ENCODE measurements at places on chromosomes 11 and 22.

- no peak for DNase-seq
Measured at GRCh38 chr11:9568854-9569587, 4.4 kb upstream of the WEE1 start.

- no peak for DNase-seq
Measured at GRCh38 chr11:20116825-20117224, 43.5 kb downstream of the DBX1 start.

DNA sequence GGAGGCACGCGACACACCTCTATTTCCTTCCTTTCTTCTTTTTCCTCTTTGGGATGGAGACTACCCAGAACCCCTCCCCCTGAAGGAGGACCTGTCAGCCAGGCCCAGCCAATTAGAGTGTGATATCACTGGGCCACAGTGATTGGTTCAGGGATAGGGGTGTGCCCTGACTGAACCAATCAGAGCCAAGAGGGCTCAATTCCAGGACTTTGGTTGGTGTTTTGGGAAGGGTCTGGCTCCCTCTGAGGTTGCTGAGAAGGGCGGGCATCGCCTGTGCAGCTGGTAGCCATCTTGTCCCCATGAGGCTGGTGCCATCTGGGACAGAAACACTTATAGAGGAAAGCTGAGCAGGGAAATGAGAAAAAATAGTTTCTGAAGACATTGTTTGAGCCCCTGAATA, 71.4 kb downstream of the CHST1 start:
- DNase-seq, result no peak

GRCh38 chr22:38144025-38144405, 33.5 kb upstream of the BAIAP2L2 start:
- no peak for DNase-seq

GRCh38 chr11:124872280-124872679, 7.0 kb downstream of the ROBO3 start:
- no peak for DNase-seq

- no peak for DNase-seq
Measured at GRCh38 chr11:65882120-65883057, 2.8 kb downstream of the CTSW start.

- DNase-seq, result no peak
Measured at GRCh38 chr22:22871536-22872278, 15.9 kb upstream of the IGLL5 start.

DNA sequence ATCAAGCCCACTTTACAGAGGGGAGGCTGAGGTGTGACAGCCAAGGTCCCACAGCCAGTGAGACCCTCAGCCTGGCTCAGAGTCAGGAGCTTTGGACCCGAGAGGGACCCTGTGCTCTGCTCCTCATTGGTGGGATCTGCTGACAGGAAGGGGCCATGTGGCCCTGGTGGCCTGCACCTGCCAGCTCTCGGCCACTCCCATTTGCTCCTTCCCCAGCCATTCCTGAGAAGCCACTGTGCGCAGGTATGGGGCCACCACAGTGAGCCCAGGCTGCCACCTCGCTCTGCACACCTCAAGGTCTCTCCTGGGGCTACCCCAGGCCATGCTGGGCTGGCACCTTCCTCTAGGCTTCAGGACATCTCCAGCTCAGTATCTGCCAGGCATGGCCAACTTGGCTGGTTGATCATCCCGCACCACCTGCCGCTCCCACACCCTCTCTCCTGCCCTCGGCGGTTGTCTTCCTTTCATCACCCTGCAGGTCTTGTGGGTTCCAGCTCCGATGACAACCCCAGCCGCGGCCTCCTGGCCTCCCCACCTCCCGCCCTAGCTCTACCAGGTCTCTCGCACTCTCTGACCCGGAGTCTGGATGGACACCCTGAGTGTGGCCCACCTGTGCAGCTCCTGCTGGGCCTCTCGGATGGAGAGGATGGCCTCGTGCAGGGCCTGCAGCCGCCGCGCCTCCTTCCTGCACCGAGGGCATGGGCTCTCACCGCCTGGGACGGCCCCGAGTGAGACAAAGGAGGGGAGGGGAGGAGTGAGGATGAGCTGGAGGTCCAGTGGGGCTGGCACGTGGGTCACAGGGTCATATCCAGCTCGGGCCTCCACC, 32.2 kb upstream of the CARS1 start:
- no peak for DNase-seq

DNA sequence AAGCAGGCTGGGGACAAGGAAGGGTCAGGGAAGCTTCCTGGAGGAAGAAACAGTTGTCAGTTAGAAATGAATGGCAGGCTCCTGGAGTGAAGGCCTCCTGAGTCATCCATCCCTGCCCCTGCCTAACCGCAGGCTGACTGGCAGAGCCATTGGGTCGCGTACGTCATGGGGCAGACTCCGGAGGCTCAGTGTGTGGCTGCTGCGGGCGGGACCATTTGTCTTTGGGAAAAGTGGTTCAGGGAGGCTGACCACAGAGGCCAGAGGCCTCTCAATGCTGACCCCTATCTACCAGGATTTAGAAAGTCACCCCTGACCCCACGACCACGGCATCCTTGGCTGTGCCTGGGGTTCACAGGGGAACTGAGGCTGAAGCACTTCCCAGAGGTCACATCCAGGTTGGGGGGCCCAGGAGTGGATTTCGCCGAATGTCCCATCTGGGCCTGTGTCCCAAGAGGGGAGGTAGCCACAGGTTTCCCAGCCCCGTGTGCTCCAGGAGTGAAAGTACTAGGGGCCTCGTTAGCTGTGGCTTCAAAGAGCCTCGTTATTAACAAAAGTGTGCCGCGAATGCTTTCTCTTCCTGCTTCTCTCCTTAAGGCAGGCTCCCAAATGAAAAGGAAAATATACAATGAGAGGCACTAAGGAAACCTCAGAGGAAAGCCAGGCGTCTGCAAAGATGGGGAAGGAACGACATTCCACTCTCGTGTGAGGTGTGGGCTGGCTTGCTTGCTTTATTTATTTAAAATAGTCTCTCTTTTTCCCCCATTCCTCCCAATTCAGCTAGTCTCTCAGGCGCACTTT, 58.9 kb downstream of the FLRT1 start:
- DNase-seq, result no peak

DNA sequence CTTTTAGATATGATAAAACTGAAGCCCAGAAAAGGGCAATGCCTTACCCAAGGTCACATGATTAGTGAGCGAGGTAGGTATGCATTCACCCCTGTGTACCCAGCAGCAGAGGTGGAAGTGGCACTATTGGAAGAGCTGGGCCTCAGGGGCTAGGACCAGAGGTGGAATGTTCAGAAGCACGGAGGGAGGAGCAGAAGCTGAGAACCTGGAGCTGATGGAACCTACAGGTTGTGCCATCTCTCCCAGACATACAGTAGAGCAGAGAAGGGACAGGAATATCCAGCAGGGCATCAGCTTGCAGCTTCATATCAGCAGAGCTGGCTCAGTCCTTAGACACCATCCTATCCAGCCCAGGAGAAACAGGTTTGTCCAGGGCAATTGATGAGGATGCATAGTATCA, 14.6 kb upstream of the FCHSD2 start:
- DNase-seq, result no peak

DNA sequence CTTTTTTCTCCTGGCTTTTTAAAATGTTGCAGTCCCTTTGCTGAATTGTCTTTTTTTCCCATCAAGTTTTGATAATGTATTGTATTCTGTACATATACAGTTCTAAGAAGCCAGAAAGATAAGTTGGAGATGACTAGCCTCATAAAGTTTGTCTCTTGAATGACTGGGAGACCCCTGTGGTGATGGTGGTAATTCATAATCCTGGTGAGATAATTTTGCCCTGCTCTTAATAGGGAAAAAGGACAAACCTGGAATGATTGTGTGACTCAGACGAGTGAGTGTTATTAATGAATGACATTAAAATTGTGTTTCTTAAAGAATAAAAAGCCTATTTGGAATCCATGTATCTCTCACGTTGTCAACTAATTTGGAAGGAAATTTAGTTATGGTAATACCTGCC, 1.2 kb downstream of the HIKESHI start:
- no peak for DNase-seq

GRCh38 chr22:41501209-41501608, 32.3 kb downstream of the ACO2 start:
- no peak for DNase-seq

- DNase-seq, result no peak
Measured at GRCh38 chr11:69867076-69868005, 48.1 kb upstream of the FGF3 start.

Measured in stimulated activated CD8-positive, alpha-beta memory T cell treated with anti-CD3 and anti-CD28 coated beads, Interleukin-4, amount 100 ng/mL, for 4 hours (primary cell).